ENCODE measurements at places on chromosomes 6 and 20. TPM values are rescaled to one million over a fixed set of nuclear protein-coding genes. Genes with fewer than 3 reads are reported as not detected.

DNA sequence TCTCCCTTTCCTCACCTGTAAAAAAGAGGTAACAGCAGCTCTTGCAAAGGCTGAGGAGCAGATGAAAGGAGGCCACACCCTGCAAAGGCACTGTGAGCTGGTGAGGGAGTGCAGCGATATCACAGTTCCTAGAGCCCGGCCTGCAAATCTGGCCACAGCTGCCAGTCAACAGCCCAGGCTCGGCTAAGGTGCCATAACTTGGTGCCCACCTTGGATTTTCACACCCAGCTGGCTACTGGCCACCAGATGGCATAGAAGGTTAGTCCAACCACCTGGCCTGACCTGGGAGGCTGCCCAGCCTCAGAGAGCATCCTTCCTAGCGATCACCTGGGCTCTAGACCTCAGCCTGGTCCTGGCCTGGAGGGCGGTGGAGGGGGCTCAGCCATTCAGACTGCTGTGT lies 46.8 kb downstream of the KCNB1 start:
- DNase-seq = no peak

GRCh38 chr20:21099751-21100577 lies 6.2 kb downstream of the LINC00237 start:
- DNase-seq = peak; percentile 39

- no peak for DNase-seq
Measured at GRCh38 chr6:122151066-122151465, 248.4 kb upstream of the HSF2 start.

PPIL6 gene
- total RNA-seq = 5.3 TPM

GRCh38 chr20:62825986-62826645 lies 9.3 kb downstream of the COL9A3 start:
- peak; percentile 85 for DNase-seq
